Smooth muscle cell of the brain vasculature (primary cell): ENCODE measurements at places on chromosomes 16 and 17.

- DNase-seq = no peak
These were observed 16.2 kb upstream of the SPNS2 start for GRCh38 chr17:4482338-4483011.

- no peak for DNase-seq
These were observed 150.7 kb downstream of the PRKCB start for GRCh38 chr16:23986455-23986854.

- DNase-seq = no peak
These were observed 107.8 kb downstream of the CRLF3 start for GRCh38 chr17:30716461-30717290.

DNA sequence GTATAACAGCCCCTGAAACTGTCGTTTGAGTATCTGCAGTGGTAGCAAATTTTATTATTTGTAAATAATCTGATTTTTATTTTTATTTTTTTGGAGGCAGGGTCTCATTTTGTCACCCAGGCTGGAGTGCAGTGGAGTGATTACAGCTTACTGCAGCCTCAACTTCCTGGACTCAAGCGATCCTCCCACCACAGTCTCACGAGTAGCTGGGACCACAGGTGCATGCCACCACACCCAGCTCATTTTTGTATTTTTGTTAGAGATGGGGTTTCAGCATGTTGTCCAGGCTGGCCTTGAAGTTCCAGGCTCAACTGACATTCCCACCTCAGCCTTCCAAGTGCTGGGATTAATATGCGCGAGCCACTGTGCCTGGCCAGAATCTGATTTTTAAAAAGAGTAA, 2.8 kb downstream of the NDEL1 start:
- DNase-seq = no peak

GRCh38 chr16:23296994-23297393, 5.1 kb upstream of the SCNN1B start:
- DNase-seq = no peak

- no peak for DNase-seq
These were observed 310.3 kb upstream of the DYNLRB2 start for GRCh38 chr16:80230328-80231120.

DNA sequence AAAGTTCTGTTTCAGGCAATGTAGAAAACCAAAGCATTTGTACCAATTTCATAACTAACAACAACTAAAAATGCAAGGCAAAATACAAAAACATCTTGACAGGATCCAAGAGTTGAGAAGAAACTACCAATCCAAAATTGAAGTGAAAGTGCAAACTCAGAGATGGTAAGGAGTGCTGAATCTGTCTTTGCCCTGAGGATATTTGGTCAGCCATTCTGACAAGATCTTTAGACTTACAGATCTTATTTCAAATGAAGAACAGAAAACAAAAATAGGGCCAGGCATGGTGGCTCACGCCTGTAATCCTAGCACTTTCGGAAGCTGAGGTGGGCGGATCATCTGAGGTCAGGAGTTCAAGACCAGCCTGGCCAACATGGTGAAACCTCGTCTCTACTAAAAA, 412.8 kb downstream of the ZFHX3 start:
- no peak for DNase-seq

- no peak for DNase-seq
These were observed 684 bp downstream of the YPEL2 start for GRCh38 chr17:59331929-59332748.

DNA sequence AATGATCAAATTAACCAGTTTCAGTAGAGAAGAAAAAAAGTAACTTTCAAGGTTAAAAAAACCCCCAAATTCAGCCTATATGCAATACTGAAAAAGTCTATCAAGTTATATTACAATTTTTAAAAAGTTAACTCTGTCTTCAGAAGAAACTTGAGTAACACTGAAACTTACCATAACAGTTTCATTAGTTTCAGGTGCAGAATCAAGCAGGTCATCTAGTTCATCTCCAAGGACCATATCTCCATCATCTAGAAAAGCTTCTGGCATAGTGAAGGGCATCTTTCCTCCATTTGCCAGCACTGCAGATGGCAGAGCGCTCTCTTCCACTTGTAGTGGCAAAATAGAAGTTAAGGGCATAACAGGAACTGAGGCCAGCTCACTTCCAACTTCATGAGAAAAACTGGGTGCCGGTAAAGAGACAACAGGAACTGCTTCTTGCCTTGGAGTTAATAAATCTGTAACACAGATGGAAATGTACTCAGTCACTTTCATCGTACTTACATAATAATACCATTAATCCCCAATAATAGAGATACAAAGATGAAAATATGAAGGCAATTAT, 22.9 kb downstream of the ZC3H7A start:
- no peak for DNase-seq

- DNase-seq = peak; percentile 32
These were observed 199.1 kb downstream of the KATNIP start for GRCh38 chr16:27748868-27749546.
